Fibroblast of skin of scalp (primary cell): ENCODE measurements at places on chromosomes 11 and 22.

DNA sequence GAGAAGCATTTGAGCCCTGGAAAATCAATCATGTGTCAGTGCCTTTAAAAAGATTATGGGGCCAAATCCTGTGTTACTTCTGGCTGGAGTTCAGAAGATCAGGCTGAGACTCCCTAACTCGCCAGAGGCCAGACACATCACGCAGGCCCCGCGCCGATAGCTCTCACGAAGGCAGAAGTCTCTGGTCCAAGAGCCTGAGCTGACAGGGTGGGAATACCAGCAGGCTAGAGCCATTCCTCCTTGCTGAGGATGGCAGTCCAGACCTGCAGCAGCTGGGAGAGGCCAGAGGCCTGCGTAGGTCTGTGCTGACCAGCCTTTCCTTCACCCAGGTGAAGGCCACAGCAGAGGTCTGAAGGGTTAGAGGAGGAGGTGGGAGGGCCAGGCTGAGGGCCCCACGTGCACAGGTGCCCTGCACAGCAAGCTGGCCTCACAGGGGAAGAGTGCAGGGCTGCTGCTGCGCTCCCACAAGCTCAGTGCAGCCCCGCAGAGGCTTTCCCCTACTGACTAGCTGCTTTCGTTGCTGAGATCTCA is 52.9 kb downstream of the ST14 start:
- DNase-seq, result no peak

DNA sequence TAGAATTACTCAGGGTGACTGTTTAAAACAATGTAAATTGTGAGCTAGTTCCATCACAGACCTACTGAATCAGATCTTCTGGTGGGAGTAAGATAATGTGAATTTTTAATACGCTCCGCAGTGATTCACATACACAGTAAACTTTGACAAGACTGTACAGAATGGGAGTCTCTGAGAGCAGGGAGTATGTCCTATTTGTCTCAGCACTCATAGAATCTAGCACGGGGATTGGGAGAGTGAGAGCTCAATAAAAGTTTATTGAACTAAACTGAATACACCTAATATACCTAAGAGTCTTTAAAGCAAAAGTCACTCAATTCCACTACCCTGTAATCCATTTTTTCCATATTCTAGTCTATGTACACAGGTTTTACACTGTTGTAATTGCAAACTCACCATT is 11.2 kb upstream of the GAB2 start:
- DNase-seq, result no peak

DNA sequence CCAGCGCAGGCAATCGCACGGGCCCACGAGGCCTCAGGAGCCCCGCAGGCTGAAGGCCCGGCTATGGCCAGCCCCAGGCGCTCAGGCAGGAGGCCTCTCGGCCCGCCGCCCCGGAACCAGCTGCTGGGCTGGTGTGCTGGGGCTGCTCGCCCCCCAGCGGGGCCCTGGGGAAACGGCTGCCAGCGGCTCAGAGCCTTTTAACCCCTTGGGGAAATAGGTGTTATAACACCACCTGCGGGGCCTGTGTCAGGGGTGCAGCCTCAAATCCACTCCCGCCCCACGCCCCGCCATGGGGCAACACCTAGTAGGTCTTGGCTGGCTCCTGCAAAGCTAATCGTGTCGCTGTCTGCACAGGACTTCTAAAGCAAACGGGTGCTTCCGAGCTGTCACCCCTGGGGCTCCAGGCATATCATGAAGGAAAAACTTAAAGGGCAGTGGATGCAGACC is 237.4 kb downstream of the TTC28 start:
- peak; percentile 84 for DNase-seq

- no peak for DNase-seq
Measured at GRCh38 chr11:77088236-77089003, 14.2 kb upstream of the OMP start.

DNA sequence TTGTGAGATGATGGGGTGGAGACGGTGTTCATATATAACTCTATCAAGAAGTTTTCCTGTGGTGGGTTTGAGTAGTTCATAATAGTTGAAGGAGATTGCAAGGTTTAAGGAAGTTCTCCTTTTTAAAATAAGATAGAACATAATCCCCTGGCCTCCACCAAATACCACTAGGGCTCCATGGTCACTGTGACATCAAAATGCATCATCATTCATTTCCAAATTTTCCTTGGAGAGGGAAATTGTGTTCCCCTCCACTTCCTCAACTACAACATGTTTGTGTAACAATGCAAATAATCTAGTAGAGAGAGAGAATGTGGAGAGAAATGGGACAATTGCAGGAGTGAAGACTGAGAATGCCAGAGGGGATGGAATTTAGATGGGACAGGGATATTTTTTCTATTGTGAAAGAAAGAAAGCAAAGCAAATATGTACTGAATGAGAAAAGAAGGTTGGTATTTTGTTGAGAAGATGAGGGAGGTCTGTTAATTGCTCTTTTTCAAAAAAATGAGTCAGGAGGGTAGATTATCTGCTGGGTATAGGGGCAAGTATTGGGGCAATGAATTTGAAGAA is 33.4 kb upstream of the ZBED5 start:
- no peak for DNase-seq

- DNase-seq, result no peak
Measured at GRCh38 chr11:44970293-44970692, 19.6 kb upstream of the TP53I11 start.

DNA sequence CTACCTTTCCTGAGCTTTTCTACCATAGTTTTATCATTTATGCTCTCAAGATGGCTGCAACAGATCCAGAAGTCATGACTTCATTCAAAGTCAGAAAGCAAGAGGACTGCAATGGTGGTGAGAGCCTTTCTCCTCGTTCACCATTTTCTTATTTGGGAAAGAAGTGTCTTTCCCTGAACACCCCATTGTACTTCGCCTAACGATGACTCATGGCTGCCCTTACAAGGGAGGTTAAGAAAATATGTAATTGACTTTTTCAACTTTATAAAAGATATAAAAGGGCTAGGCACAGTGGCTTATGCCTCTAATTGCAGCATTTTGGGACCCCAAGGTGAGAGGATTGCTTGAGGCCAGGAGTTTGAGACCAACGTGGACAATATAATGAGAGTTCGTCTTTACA is 541.7 kb downstream of the METTL15 start:
- no peak for DNase-seq

DNA sequence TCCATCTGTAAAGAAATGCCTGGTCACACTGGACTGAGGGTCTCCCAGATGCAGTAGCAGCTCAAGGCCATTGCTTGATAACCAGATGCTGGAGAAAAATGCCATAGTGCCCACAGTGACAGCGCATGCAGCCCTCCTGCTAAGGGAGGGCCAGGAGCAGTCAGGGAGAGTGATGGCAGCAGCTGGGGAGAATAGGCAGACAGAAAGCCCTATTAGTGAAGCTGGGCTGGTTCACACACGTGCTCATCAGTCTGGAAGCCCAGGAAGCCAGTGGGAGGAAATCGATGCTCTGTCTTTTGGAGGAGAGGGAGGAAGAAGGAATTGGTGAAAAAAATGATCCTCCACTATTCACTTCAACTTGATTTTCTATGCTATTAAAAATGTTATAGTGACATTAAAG is 82.9 kb downstream of the OSBP2 start:
- DNase-seq, result peak; percentile 5

- DNase-seq, result no peak
Measured at GRCh38 chr11:97995874-97996273, 1024.9 kb upstream of the CNTN5 start.

- DNase-seq, result peak; percentile 61
Measured at GRCh38 chr11:36672815-36673450, 74.9 kb upstream of the RAG2 start.

DNA sequence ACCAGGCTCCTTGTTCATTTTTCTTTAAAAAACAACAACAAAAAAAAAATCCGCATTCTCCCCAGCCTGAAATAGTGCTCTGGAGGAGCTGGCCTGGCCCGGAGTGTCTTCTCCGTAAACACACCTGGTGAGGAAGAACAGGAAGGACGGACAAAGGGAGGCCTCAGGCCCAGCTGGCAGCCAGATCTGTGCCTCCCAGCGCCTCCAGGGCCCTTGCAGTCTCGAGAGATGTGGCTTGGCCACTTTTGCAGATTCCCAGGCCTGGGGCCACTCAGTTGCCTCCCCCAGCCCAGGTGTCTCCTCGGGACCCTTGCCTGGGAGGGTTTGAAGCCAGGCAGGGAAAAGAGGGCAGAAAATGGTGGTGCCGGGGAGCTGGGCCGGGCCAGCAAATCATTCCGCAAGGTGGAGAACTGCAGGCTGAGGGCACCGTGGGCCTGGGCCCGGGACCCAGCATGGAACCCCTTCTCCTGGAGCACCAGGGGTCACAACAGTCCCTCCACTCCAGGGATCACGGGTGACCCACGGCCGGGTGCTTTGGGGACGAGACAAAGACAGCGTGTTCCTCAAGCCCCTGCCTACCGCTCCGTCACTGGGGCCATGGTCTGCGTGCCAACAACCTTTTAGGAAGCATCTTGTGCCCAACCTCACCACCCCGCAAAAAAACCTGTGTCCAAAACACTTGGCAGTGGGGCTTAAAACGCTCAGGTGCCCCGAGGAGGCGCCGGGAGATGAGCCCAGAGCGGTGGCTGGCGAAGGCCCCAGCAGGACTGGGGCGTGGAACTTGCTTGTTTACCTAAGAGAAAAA is 67.1 kb upstream of the WNT7B start:
- peak; percentile 30 for DNase-seq

- peak; percentile 62 for DNase-seq
Measured at GRCh38 chr11:8605971-8606563, 12.0 kb upstream of the STK33 start.

DNA sequence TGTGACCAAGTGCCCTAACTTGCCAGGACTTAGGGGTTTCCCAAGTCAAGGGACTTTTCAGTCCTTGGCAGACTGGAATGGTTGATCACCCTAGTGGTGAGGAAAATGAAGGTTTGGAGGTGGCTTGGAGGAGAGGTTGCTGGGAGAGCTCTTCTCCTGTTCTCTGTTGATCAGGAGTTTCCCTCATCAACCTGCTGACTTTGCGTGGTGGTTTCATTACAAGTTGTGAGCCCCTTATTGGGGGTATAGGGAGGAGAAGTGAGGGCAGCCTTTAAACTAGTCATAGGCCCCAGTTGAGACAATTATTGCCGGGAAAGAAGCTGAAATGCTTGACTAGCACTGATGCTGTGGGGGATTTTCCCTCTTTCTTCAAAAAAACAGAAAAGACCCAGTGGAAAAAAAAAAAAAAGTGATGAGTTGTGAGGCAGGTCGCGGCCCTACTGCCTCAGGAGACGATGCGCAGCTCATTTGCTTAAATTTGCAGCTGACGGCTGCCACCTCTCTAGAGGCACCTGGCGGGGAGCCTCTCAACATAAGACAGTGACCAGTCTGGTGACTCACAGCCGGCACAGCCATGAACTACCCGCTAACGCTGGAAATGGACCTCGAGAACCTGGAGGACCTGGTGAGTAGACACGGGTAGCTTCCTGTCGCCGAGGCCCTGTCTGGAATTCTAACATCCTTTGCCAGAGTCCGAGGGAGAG is at the start of gene CXCR5:
Gene CXCR5, plus strand, starts transcription at position 525 of the 704 bp plus-strand sequence. Its CDS starts 50 bp downstream, at position 575.
- peak; percentile 34 for DNase-seq

GRCh38 chr11:38824573-38824972 is 2226.5 kb upstream of the RAG2 start:
- no peak for DNase-seq

DNA sequence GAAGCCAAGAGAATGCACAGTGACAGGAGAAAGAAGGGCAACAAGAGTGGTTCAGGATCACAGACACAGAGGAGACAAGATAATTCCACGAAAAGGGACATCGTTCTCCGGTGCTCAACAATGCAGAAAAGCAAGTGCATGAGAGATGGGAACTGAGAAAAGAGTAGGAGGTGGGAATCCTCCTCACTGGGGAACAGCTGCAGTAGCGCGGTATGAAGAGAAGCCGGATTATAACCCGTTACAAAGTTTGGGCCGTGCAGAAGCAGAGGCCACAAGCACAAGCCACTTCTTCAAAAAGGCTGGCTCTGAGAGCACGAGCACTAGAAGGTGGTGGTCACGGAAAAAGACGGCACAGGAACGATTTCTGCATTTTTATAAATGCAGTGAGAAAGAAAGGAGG is 114.2 kb upstream of the BID start:
- no peak for DNase-seq

GRCh38 chr11:33116535-33116934 is 44.7 kb downstream of the CSTF3 start:
- DNase-seq, result no peak
